ENCODE measurements at places on chromosomes 6 and 20.

GRCh38 chr6:46510651-46511050, 19.4 kb upstream of the RCAN2 start:
- DNase-seq = peak; percentile 19

DNA sequence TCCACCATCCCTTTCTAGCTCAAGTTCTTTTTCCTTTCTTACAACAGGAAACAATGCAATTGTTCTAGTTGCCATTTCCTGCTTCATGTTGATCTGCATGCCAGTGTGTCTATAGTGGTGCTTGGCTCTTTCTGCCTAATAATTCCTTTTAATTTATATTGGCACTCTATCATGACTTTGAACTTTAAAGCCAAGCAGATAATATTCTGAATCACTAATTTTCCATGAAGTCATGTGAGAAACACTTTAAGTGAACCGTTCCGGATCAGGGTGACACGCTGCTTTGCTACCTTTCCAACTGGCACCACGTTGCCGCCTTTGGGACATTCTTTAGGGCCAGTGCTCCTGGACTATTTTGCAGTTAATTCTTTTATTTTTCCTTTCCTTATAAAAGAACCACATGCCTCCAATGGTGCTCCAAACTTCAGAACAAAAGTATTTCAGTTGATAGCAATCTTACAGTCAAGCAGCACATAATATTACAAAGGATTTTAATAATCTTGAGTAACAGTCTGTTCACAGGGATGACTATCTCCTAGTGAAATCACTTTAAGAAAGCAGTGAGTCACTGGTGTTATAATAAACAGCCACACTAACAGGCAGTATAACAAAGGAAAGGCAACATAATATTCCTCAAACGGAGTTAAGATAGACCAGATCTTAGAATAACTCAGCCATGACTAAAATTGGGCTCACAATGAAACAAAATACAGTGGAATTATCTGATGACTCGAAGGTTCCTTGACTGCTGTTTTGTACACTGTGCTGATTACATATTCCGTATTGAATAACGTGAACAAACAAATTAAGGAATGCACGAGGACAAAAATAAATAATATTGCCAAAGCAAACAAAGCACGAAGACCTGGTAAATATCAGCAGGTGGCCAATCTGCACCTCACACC, 19.0 kb upstream of the BLOC1S5 start:
- DNase-seq = peak; percentile 95

DNA sequence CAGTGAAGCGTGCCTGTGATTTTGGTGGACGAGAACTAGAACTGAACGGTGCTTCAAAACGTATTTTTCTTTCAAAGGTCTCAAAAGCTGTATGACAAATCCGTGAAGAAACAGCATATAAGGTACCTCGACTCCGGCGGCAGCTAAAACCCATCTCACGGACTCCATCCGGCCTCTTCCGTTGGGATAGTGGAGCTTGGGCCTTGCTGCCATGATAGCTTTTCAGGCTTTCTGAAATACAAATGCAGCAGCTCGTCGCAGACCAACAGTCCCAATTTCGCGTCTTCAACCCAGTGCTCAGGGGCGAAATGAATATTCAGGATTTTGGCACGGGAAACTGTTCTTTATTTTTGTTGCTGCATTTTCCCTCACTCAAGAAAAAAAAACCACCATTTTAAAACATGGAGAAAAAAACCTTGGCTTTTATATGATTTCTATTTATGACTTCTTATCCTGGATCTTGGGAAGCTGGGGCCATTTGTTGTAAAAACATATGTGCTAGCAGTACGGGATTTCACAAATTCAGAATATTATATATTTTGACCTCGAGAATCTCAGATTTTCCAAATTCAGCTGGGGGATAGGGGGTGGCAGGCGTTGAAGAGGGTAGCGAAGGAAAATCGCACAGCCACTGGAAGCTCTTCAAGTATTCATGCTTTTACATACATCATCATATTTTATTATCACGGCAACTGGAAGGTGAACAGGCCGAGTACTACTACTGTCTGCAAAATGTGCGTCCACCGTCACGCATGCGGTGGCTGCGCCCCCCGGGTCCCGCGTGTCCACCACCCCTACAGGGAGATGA, 849 bp downstream of the GSTA4 start:
- DNase-seq = peak; percentile 62

DNA sequence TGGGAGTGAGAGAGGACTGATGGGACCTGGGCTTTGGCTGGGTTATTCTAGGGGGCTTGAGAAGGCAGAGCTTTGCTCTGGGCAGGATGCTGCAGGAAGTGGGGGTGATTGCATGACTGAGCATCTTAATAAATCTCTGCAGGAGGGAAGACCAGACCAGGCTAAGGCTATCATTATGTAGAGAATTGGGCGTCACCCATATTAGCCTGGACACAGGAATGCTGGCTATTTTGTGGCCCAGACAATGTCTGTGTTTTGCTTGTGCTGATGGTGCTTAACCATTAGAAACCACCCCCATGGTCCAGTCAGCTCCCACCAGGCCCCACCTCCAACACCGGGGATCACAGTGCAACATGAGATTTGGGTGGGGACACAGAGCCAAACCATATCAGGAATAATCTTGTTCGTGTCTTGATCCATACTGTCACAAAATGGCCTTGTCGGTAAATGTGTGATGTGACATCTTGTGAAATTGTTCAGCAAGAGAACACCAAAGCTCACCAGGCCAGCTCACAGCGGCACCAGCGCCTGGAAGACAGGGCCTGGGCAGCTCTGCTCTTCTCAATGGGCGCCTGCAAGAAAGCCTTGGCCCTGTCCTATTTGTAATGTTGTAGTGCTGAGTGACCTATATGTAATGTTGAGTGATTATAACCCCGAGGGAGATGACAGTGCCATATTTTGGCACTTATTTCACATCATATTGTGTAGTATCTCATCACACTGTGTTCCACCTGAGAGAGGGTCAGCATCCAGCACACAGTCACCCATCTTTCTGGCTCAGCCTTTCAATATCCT, 211.8 kb downstream of the QKI start:
- peak; percentile 66 for DNase-seq

- DNase-seq = peak; percentile 20
Observed at GRCh38 chr6:1313384-1313766, 1.5 kb downstream of the FOXQ1 start.

DNA sequence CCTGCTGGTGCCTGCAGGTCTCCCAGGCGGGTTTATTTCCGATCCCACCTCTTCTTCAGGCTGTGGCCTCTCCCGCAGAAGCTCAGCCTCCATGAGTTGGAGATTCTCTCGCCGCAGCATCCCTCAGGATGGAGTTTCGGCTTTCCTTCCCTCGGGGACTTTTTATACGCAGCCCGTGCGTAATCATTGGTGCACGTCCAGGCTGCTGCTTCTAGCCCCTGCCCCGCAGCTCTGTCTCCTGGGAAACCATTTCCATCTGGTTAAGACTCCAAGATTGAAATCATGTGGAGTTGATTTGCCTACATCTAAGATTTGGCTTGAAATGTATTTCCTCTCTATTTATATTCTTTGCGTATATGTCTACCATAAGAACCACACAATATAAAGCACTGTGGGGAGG, 46.7 kb upstream of the CARMIL1 start:
- DNase-seq = peak; percentile 83

DNA sequence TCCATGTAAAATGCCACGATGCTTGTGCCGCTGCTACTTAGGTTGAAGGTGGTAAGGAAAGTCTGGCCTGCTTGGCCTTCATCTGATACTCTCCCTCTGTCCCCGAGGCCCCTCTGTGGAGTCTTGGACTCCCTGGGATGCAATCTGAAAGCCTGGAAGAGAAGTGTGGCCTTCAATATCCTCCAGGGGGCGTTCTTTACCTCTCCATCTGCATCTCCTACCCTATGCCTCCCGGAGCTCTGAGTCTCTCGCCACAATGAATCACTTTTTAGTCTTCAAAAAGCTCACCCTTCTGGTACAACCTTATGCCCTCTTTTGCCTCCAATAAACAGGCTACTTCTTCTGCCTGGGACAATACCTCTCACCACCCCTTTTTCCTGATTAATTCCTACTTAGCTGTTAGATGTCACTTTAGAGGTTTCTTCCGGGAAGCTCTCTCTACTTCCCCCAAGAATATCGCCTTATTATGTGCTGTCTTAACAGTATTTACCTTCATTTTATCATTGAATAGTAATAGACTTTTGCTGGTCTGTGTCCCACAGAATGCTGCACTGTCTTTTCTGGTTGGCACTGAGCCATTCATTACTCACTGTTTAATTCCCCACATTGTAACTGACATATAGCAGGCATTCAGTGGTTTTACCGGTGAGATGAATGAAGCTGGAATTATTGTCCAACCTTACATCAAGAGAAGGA, 13.9 kb upstream of the ATG5 start:
- DNase-seq = peak; percentile 78
